ENCODE measurements at places on chromosomes 4 and X. TPM values are rescaled to one million over a fixed set of nuclear protein-coding genes. Genes with fewer than 3 reads are reported as not detected.

Gene ETDB
- not detected for total RNA-seq

Gene COL4A5
- total RNA-seq = 14.4 TPM

GRCh38 chr4:110667670-110668069, 44.8 kb upstream of the PITX2 start:
- DNase-seq = no peak

Gene FHDC1
- total RNA-seq = 0.25 TPM

Gene HTT
- total RNA-seq = 14.8 TPM

Gene GLRA2
- total RNA-seq = not detected

GRCh38 chrX:12890467-12890866, 16.0 kb upstream of the TLR8 start:
- DNase-seq = no peak

- DNase-seq = no peak
Measured at GRCh38 chrX:149398027-149398426, 107.1 kb downstream of the IDS start.

DNA sequence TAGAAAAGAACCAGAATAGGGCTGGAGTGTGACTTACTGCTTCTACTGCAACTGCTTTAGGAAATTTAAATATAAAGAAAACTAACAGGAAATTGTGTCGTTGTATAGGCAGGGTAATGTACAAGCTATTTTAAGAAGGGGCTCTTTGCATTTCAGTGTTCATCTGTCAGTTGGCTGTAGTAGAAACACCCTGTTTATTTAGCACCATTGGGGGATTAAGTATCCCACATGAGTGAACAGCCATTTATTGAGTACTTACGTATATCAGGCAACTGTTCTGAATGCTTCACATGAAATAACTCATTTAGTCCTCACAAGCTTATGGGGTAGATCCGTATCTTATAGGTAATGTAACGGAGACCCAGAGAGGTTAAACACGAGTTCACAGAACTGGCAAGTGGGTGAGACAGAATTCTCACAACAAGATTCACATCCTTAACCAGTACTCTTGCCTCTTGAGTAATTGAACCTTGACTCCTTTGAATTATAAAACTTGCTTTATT, 23.9 kb downstream of the STIM2 start:
- no peak for DNase-seq

Gene NPY5R
- total RNA-seq = not detected

DNA sequence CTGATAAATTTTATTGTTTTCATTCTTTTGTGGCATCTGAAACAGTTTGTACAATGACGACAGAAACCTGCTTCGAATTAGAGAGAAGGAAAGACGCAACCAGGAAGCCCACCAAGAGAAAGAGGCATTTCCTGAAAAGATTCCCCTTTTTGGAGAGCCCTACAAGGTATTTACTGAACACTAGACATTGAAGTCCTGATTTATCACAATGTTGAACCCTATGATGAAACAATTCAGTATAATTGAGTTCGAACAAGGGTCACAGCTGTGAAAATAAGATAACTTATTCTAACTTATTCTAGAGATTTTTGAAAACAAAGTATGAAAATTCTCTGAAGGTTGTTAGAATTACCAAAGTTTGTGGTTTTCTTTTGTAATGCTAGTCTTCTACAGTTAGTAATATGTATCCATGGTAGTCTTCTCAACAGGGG, 111.3 kb downstream of the AFF1 start:
- peak; percentile 24 for DNase-seq

DNA sequence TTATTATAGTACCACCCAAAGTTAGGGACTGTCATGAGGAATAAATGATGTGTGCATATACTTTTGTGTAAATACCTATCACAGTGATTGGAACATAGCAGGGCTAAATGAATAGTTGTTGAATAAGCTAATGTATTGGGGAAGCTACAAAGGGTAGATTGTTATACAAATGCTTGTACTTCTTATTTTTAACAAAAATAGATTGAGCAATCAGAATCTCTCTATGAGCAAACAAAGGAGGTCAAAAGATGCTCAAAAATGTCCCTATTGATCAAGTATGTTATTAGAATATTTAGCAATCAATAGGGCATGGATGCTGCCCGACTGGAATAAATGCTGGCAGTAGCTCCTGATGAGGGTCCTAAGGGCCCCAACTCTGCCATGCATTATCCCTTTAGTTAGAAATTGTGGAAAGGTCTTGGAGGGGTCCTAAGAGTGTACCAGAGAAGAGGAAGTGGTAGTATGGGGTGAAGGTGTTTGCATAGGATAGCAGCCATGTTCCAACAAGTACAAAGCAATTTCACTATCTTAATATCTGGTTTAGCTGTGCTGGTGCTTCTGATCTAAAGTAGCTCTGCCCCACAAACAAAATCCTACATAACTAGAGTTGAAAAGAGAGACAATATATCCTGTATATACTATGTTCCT, 33.1 kb upstream of the TAPT1 start:
- no peak for DNase-seq

Measured in GM23248 (cell line).